ENCODE measurements at places on chromosomes 3 and 15.
A peak's percentile ranks its signal among the peaks of the same experiment; 100 is the strongest.

- no peak for DNase-seq
These were observed 301.2 kb downstream of the MECOM start for GRCh38 chr3:169362301-169362700.

GRCh38 chr3:176554791-176555654 is 642.3 kb downstream of the TBL1XR1 start:
- DNase-seq, result no peak

- DNase-seq, result no peak
These were observed 29.6 kb downstream of the ADCY5 start for GRCh38 chr3:123419181-123419849.

DNA sequence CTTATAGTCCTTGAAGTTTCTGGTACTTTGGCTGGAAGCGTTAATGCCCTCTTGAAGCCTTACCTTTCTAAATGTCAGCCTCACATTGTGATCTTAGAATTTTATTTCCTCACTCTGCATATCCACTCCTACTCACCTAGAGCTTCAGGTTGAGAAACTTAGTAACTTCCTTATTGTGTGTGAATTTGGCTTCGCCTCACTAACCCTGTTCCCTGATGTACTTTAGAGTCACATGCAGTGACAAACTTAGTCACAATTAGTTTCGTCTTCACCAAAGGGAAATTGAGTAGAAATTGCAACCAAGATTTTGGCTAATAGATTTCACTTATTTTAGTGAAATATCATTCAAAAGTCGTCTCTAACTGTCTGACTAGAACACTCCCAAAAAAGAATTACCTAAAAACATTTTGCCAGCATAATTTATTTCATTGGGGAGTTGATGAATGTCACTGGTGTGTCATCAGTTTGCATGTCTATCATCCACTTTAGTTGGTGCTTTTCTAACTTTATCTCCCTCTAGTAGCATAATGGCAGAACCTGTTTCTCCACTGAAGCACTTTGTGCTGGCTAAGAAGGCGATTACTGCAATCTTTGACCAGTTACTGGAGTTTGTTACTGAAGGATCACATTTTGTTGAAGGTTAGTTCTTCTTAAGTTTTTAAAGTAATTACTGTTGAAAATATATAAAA is 960 bp downstream of the MFN1 start:
- DNase-seq, result no peak

DNA sequence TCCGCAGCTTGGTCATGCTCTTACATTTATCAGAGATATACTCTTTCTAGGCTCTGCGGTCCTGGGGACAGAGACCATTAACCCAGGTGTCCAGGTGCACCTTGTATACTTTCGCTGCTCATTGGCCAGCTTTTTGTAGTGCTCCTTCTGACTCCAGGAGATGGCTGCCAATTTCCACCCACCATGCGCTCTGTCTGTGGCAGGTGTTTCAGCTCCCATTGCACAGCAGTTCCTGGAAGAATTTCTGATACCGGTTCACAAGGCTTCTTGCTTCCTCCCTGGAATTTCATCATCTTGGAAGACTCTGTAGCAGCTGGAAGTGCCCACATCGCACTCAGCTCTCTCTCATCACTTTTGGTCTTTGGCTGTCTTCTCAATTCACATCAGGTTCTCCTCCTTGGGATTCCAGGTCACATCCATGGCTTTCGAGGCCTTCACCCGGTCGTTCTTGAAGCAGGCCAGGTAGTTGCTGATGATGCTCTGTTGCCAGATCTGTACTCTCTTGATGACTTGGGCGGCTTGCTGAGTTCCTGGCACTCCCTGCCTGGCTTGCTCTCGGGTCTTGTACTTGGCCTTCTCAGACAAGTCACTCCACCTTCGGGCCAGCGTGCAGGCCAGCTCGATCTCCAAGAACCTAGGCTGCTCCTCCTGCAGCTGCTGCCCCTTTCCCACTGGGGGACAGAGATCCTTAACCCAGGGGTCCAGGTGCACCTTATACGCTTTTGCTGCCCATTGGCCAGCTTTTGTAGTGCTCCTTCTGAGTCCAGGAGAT is 41.1 kb upstream of the ARL8B start:
- DNase-seq, result no peak

GRCh38 chr3:188321258-188321657 is 167.3 kb downstream of the LPP start:
- no peak for DNase-seq

- no peak for DNase-seq
These were observed 52.1 kb upstream of the P3H2 start for GRCh38 chr3:190172751-190173150.

- DNase-seq, result no peak
These were observed 37.1 kb downstream of the ABHD17C start for GRCh38 chr15:80732167-80732566.

- peak; percentile 59 for DNase-seq
These were observed 256.5 kb downstream of the THRB start for GRCh38 chr3:24237971-24238706.

GRCh38 chr3:138898301-138898700 is 48.6 kb downstream of the FOXL2 start:
- no peak for DNase-seq

GRCh38 chr3:55860049-55860721 is 373.1 kb upstream of the WNT5A start:
- DNase-seq, result no peak

Measured in neuronal stem cell (in vitro differentiated cells).